Left hindlimb (tissue), 1 donor: ENCODE measurements at places on chromosomes 12 and 14.

- DNase-seq: no peak
Observed at GRCh38 chr14:64891173-64891838, 11.6 kb upstream of the SPTB start.

DNA sequence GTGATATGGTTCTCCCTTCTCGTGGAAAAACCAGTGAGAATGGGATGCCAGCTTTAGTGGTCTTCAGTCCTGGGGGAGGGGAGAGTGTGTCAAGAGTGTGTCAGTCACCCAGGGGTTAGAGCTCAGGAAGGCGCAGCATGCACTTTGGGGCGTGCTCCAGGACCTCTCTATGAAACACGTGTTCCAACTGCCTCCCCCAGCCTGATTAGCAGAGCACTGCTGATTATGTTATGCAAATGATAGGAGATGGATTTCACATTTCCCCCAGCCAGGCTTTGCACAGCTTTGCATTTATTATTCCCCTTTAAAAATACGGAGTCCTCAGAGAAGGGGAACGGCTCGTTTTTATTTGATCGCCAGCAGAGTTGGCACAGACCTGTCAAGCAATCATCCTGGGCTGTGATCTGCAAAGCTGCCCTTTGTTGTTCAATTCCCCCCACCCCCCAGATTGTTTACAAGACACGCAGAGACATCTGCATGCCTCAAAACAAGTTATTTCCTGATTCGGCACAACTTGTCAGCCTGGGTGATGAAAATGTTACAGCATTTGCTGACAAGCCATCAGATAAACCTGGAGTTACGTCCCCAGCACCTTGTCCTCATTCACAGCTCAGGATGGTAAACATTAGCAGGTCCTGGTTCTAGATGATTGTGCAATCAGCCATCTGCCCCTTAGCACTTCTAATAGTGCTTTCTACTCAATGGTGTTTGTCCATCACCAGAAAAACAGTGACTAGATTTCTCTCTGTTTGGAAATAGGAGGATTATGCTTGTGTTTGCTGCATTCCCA is 196.5 kb downstream of the NOVA1 start:
- no peak for DNase-seq

GRCh38 chr12:109753959-109754358 is 40.3 kb downstream of the FAM222A start:
- DNase-seq: no peak

GRCh38 chr14:40944521-40944920 is 662.2 kb upstream of the LRFN5 start:
- no peak for DNase-seq

DNA sequence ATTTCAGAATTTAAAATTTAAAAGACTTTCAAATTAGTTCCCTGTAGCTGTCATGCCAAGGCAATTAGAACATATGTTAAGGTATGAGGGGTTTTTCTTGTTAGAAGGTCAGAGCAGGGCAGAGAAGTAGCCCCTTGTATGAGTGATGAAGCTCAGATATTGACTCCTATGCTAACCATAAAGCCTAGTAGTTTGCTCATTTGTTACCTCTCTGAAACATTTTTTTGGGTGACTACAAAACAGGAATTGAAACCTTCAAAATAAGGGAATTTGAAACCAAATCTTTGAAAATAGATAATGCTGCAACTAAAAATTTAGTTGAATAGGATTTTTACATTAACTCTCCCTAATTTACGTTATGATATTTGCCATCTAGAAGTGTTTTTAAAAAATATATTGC is 333.5 kb downstream of the NAV3 start:
- DNase-seq: no peak

GRCh38 chr12:11981121-11981733 is 89.5 kb upstream of the BCL2L14 start:
- no peak for DNase-seq

- DNase-seq: no peak
Observed at GRCh38 chr14:27077214-27077613, 479.4 kb upstream of the NOVA1 start.

DNA sequence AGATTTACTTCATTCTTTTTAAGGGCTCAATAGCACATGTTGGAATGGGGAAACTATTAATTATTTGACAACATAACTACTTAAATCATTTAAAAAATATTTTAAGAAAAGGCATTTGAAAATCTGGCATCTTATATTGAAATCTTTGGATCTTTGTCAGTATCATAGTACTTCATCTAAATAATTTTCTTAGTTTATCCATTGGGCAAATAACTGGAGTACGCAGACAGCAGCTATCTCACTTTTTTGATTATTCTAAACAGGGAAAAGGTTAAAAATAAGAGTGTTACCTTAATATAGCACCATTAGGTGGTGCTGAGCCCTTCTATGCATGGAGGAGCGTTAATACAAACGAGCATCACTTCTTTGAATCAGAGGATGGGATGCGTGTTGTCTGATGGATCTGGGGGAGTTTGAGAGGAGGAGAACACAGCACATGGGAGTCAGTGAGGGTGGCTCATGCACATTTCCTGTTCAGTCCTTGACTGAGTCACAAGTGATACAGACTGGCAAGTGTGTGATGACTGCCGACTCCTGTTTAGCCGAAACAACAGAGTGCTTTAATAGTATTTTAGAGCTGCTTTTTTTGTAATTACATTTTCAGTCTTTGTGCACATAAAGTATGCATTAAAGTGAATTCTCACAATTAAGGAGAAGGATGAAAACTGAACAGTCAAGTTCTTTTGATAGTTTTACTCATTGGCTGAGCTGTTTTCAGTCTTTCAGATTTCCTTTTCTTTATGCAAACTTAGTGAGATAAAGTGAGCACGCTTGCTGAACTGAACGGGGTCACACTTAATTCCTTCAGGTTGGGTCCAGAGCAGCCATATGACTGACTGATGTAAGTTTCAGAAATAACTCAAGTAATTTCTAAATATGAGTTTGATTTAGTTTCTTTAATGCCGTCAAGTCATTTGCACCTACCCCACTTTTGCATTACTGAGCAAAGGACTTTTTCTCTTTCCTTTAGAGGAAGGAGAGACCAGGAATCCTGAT is 92.7 kb downstream of the DIP2B start:
- DNase-seq: no peak

DNA sequence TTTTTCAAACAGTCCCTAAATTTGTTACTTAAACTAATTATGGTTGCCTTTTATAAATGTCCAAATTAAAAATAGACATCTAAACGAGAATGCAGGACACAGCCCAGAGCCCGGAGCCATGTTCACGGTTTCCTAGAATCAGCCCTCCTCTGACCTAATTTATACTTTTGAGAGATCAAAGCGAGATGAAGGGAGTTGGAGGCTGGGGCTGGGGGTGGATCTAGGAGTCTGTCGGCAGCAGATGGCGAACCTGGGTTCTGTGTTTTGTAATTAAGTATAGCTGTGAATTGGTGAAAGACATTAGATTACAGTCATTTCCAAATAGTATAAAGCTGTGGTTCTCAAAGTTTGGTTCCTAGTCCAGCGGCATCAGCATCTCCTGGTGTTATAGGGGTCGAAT is 210.1 kb downstream of the SLC41A2 start:
- no peak for DNase-seq

DNA sequence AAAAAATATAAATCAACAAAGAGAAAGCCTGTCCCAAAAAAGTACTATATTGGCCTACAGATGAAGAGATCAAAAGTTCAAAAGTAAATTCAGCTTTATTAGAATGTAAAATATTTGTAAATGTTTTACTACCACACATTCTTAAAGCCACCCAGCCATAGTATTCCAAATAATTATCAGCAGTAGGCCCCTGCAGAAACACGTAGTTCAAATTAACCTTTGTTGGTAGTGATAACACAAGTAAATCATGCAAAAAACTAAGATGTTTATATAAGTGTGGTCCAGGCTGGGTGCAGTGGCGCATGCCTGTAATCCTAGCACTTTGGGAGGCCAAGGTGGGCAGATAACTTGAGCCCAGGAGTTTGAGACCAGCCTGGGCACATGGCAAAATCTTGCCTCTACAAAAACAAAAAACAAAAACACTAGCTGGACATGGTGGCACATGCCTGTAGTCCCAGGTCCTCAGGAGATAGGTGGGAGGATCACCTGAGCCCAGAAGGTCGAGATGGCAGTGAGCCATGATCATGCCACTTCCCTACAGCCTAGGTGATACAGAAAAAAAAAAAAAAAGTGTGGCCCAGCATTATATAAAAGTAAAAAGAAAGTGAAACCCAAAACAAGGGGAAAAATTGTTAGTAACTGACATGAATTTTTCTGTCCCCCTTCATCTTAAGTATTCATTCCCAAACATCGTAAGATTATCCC is 17.9 kb downstream of the SPTLC2 start:
- no peak for DNase-seq

- no peak for DNase-seq
Observed at GRCh38 chr14:59247801-59248584, 59.5 kb downstream of the DAAM1 start.

DNA sequence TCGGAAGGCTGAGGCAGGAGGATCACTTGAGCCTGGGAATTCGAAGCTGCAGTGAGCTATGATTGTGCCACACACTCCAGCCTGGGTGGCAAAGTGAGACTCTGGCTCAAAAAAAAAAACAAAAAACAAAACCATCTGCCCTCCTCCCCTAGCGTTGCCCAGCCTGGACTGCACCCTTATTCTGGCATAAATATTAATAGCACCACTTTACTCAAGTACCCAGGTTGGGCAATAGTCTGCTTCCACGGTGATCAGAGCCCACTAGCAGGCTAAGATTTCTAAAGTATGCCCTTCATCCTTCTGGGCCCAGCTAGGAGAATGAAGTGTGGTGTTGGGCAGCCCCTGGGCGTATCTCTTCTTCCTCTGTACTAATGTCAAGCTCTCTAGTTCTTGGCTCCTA is 33.3 kb downstream of the KCTD10 start:
- no peak for DNase-seq

DNA sequence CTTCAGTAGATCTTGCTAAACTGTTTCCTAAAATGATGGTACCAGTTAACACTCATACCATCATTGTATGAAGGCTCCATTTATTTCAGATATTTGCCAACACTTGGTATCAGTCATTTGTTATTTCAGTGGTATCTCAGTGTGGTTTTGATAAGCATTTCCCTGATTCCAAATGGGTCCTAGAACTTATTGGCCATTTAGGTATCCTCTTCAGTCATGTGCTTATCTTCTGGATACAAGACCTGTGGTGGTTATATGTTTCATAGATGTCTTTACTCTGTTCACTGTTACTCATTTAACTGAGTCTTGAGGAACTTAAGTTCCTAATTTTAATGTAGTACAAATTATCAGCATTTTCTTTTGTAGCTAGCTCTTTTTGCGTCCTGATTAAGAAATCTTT is 13.5 kb downstream of the SINHCAF start:
- no peak for DNase-seq

- DNase-seq: no peak
Observed at GRCh38 chr12:8991371-8992345, 2.3 kb downstream of the KLRG1 start.

DNA sequence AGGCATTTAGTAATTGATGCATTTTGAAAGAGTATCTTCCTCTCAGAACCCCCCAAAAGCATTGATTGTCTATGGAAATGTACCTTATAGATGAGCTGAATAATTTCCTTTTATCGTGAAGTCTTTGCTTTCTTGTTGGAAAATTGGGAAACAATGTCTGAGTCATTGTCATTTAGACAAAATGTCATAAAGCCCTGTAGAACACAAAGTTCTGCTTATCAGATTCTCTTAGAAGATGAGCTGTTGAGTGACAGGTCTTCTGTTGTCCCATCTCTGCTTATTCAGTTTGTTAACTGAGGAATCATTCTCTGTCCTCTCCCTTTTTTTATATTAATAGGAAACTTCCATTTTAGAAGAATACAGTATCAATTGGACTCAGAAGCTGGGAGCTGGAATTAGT is 22.9 kb downstream of the MAPKAPK5 start:
- DNase-seq: no peak

GRCh38 chr12:47838286-47838931 is 18.7 kb upstream of the HDAC7 start:
- no peak for DNase-seq

- DNase-seq: no peak
Observed at GRCh38 chr14:68541178-68541896, 251.5 kb downstream of the ZFP36L1 start.

- no peak for DNase-seq
Observed at GRCh38 chr14:65414961-65415589, 2.5 kb downstream of the FUT8 start.

GRCh38 chr12:126389961-126390360 is 1324.7 kb downstream of the AACS start:
- DNase-seq: no peak

DNA sequence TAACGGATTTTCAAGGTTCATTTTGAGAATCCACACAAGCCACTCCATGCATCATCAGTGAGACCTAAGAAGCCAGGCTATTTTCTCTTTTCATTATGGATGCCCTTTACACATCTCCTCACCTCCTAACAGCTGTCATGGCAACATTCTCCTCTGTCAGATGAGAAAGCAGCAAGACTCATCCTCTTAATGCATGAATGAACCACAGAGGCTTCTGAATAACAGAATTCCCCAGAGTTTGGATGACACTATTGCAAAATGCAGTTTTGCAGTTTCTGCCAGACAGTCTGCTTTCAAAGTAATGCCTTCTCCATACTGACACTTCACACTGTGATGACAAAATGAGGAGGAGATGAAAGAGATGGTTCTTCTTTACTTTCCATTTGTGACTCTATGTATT is 286.7 kb upstream of the GRIP1 start:
- no peak for DNase-seq

DNA sequence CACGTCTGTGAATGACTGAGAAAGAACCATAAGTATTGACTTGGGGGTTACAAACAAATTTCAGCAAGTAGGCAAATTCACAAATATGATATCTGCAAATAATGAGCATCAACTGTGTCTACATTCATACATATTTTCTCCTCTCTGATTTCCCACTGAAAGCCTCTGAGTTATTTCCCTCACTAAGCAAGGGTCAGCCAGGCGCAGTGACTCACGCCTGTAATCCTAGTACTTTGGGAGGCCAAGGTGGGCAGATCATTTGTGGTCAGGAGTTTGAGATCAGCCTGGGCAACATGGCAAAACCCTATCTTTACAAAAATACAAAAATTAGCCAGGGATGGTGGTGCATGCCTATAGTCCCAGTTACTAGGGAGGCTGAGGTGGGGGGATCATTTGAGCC is 80.8 kb downstream of the SLC25A21 start:
- no peak for DNase-seq

DNA sequence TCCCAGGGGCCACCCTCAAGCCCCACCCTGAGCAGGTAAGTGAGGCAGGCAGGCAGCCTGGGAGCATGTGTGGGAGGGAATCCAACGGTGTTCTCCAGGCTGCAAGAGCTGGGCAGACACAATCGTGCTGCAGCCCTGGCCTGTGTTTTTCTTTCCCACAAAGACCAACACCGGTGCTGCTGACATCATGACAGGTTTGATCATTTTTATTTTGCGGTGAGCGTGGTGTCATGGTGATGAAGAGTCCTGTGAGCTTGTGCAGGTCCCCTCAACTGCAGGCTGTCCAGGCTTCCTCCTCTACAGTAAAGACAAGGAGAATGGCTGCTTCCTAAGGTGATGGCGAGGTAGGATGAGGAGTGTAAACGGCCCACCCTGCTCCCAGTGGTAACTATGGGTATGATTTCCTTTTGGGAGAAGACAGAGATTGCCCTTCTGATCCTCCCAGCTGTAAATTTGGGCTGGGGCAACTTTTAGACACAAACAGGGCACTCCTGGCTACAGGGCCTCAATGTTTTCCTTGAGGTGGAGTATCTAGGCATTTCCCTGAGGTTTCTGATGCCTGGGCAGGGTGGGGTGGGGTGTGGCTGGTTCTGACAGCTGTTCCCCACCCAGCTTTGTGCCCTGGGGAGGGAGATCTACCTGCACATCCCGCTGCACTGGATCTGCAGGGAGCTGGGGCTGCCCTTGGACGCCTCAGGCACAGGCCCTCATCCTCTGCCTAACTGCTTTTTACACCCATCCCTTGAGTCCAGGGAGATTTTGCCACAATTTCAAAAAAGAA is 109.1 kb downstream of the VCPKMT start:
- no peak for DNase-seq

GRCh38 chr14:89757313-89757939 is 197.1 kb downstream of the EFCAB11 start:
- no peak for DNase-seq
